ENCODE measurements at places on chromosomes 5 and 9.
A peak's percentile ranks its signal among the peaks of the same experiment; 100 is the strongest.

GRCh38 chr9:97928986-97929604, 6.8 kb upstream of the TRMO start:
- DNase-seq = no peak

DNA sequence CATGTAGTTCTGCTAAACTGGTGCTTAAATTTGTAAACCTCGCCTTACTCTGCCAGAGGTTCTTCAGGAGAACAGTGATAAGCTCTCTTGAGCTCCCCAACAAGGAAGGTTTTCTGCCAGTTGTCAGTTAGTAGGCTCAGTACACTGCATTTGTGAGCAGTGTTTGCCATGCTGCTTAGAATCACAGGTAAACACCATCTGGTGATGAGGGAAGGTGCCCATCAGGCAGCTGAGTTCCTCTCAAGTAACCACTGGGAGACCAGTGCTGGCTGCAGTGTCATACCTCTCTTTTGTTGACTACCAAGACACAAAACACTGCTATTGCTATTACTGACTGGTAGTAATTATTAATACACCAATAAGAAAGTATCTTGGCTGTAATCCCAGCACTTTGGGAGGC, 186.2 kb upstream of the OTULINL start:
- DNase-seq = no peak

DNA sequence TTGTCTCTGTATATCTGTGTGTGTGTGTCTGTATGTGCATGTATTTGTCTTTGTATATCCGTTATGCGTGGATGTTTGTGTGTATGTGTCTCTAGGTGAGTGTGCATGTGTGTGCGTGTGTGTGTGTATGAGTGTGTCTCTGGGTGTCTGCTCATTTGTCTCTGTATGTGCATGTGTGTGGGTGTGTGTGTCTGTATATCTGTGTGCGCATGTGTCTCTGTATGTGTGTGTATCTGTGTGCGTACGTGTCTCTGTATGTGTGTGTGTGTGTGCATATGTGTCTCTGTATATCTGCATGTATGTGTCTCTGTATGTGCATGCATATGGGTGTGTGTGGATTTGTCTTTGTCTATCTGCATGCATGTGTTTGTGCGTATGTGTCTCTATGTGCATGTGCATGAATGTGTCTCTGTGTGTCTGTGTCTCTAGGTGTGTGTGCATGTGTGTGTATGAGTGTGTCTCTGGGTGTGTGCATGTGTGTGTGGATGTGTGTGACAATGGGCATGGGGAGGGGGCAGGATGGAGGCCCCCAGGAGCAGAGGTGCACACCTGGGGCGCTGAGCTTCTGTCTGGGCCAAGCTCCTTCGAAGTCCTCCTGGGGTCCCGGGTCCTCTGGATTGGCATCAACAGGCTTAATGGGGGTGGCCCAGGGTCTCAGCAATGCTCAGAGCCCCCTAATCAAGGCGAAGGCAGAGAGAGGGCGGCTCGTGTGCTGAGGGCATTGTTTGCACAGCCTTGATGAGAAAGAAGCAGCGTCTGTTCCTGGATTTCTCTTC, 373.4 kb upstream of the IRX4 start:
- DNase-seq = no peak

DNA sequence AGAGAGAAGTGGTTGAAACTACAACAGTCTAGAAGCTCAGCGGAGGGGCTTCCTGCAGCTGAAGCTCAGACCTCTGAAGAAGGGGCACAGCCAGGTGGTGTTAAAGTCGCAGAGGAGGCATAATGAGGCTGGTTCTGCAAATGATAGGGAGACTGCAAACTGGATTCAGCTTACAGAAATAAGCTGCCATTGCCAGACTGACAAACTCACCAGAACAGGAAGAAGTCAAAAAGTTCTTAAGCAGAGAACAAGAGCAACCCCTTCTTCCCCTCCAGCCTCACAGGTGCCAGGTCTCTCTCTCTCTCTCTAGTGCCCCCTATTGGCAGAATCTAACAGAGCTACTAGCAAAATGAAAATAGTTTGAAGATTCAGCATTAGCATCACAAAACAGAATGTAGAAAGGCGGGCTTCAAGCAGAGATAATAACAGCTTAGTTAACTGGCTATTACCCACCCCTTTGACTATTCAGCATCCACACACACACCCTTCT, 76.7 kb downstream of the GRAMD2B start:
- DNase-seq = no peak

DNA sequence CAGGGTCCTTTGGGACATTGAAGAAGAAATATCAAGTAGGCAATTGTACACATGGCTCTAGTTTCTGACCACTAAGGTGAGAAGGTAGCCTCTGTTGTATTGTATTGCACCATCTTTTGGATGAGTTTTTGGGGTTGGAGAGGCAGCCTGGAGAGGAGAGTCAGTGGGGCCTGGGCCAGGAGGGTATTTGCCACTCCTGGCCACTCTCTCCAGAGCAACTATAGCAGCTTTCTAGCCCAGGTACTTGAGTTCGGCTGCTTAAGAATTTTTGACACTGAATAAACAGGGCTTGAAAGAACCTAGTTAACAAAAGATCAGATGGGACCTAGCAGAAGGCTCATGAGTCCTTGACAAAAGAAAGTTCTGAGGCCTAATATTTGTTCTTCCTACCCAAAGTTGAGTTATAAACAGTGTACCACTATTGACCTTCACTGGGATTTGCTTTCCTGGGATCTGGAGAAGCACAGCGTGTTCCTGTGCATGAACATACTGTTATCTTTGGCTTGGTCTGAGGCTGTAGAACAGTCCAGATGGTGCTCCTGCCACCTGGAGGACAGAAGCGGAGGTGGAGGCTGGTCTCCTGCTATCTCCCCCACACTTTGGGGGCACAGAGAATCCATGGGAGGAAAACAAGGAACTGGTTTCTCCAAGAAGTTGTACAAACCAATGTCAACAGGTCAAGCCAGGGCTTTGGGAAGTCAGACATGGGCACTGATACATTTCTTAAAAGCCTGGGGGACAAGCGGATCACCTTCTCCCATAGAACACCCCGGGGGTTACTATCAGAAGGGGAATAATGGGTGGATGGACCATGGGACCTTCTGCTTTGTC, 110.4 kb upstream of the LIFR start:
- DNase-seq = no peak

DNA sequence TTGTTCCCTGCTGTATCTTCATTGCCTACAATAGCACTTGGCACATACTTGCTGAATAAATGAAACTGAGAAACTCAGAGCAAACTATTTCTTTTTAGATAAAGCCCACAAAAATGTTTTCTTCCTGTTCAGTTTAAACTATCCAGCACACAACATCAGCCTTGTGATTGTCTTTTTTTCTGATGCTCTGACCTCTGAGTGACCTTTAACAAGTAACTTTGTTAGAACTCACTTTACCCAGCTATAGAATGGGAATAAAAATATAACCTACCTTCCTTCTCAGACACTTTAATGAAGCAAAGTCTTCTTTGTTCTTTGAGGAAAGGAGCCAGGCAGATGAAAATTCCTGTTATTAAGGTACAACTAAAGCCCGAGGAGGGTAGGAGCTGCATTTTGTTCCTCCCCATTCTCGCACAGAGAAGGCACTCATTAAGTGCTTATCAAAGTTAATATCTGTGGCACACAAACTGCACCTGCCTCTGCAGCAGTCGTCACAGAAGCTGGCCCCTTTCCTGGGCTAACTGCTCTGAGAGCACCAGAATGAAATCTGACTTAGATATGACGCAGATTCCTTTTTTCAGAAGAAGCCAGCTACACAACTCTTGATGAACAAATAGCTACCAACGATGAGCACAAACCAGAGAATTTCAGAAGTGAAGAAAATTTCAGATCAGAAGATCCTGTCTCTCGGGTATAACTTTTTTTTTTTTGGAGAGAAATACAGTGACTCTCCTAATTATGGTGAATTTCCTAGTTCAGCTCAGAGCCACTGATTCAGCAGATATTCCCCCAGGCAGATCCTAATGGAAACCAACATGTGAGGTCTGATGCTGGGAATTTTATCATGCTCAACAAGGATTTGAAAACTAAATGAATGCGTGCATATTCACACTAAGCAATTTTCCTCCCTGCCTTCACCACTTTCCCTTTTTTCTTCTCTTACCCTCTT, 31.0 kb upstream of the NR3C1 start:
- DNase-seq = peak; percentile 52

GRCh38 chr9:87354147-87354546, 143.5 kb upstream of the DAPK1 start:
- no peak for DNase-seq

DNA sequence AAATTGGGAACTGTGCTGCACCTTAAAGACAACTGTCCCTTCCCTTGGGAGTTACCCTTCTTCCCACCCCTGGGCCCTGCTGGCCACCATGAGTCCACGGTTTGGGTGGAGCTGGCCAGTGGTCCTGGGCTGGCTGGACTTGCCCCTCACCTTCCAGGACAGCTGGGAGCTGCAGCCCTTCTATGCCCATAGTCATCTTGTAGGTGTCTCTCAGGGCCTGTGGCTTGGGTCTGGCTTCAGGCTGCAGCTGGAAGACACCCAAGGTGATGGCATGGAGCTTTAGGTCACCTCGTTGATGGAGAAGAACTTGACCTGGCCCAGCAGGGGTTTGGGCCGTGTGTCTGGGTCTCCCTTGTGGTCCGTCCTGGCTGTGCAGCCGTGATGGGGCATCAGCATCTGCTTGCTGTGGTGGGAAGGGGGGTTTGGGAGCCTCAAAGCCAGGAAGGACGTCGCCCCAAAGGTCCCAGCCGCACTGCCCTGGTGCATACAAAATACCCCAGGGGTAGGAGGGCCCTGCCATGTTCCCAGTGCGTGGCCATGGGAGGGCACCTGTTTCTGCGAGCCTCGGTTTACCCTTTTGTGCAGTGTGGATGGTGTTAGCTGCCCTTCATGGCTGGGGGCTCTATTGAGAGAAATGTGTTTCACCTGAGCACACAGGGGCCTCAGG, 8.9 kb downstream of the WNK2 start:
- no peak for DNase-seq

- DNase-seq = no peak
These were observed 65.8 kb downstream of the MTX3 start for GRCh38 chr5:79924936-79925893.

- DNase-seq = no peak
These were observed 160.5 kb downstream of the GOLPH3 start for GRCh38 chr5:32013658-32014057.

GRCh38 chr9:121551985-121552753, 52.5 kb upstream of the GGTA1 start:
- no peak for DNase-seq

DNA sequence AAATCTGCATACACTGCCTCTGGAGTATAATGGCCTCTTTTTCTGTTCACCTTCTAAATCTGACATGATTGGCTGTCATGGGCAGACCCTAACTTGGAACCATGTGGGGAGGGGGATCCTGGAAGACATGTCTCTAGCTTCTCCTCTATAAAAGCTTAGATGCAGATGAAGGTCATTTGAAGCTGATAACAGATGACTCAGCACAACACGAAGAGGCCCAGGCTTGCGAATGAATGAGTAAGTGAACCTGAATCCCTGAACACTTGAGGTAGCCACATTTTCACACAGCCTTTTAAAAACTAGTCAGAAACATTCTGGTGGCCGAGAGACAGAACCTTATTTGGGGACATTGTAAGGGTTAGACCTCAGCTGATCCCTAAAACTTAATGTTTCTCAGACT, 282.6 kb downstream of the ELAVL2 start:
- DNase-seq = no peak

DNA sequence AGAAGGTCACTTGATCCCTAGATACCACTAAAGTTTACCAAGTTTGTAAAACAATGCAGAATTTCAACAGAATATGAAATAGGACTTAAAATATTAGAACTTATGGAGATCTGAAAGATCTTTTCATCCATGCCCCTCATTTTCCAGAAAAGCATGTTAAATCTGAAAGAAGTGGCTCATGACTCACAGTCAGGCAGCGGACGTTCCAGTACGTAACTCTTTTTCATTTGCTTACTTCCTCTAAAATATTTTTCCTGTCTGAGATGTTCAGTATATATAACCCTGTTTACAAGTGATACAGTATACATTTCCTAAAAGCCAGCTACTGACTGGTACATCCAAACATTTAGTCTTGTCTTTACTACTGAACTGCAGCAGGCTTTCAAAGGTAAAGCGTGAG, 22.3 kb downstream of the FBXW2 start:
- DNase-seq = no peak

- no peak for DNase-seq
These were observed 28.9 kb upstream of the GLIS3 start for GRCh38 chr9:4328723-4329122.

GRCh38 chr5:87825583-87825982, 412.9 kb upstream of the CCNH start:
- DNase-seq = no peak

DNA sequence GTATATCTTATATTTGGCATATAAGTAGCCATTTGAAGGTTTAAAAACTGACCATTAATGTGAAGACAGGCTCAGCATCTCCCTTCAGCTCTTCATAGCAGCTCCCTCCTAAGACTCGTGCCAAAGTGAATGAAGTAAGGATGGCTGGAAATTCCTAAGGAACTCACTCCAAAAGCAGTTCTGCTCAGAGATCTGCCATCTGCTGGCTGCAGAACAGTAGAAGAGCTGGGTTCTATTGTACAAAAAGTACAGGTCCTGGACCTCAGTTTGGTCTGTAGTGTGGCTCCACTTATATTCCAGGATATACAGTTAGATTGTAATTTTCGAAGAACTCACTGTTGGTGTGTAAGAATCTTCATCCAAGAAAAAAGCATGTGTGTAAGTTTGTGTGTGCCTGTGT, 104.9 kb upstream of the RUSC2 start:
- DNase-seq = no peak

GRCh38 chr5:175689147-175689991, 31.5 kb downstream of the HRH2 start:
- no peak for DNase-seq

DNA sequence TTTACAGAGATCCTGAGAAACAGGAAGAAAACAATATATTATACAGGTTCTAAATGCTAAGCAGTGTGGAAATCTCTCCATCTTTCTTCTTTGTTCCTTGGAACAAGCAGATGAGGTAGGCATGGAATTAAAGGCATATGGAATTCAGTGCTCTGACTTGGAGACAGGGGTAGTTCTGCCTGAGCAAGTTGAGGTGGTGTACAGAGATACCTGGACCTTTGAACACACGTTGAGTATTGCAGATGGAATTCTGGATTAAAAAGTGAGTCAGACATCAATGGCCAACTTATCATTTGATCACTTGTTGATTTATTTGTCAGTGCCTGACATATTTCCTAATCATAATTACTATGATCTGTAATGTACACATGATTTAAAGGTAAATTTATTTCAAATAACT, 293.9 kb upstream of the IRX4 start:
- no peak for DNase-seq

- DNase-seq = no peak
These were observed 314.1 kb upstream of the PTGER4 start for GRCh38 chr5:40365342-40366330.

DNA sequence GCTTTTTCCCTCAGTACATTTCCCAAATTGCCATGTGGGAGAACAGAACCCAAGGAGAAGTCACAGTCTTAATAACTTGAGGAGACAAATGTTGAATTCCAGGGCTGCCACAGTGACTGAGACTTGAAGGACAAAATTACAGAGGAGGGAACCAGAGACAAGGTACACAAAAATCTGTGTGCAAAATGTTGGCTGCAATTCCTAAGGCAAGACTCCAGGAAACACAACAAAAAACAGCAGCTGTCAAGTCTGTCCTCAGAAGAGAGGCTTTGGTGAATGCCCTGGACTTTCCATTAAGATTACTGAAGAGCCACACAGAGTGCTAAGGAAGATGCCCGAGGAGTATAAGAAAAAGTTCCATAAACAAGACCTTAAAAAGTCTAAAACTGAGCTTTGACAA, 21.1 kb downstream of the AP3B1 start:
- DNase-seq = no peak

Data from activated CD4-positive, alpha-beta T cell treated with anti-CD3 and anti-CD28 coated beads, Interleukin-2, amount 50 U/mL, for 4 hours (primary cell).